WTC11 (cell line): ENCODE measurements at places on chromosomes 13 and 19. TPM values are rescaled to one million over a fixed set of nuclear protein-coding genes. Genes with fewer than 3 reads are reported as not detected.

DNA sequence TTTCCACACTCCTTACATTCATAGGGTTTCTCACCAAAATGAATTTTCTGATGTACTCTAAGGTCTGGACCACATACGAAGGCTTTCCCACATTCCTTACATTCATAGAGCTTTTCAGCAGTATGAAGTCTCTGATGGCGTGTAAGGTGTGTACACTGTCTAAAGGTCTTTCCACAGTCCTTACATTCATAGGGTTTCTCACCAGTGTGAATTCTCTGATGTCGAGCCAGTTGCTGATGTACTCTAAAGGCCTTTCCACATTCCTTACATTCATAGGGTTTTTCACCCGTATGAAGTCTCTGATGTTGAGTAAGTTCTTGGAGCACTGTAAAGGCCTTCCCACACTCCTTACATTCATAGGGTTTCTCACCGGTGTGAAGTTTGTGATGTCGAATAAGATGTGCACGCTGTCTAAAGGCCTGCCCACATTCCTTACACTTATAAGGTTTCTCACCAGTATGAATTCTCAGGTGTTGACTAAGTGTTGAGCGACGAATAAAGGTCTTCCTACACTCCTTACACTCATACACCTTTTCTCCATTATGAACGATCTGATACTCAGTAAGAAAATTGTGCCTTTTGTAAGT is 38.1 kb downstream of the ZFP14 start:
- DNase-seq: no peak

- no peak for DNase-seq
Observed at GRCh38 chr19:10104665-10105508, 1.3 kb upstream of the PPAN start.

- no peak for DNase-seq
Observed at GRCh38 chr13:76813891-76814290, 72.3 kb downstream of the KCTD12 start.

DNA sequence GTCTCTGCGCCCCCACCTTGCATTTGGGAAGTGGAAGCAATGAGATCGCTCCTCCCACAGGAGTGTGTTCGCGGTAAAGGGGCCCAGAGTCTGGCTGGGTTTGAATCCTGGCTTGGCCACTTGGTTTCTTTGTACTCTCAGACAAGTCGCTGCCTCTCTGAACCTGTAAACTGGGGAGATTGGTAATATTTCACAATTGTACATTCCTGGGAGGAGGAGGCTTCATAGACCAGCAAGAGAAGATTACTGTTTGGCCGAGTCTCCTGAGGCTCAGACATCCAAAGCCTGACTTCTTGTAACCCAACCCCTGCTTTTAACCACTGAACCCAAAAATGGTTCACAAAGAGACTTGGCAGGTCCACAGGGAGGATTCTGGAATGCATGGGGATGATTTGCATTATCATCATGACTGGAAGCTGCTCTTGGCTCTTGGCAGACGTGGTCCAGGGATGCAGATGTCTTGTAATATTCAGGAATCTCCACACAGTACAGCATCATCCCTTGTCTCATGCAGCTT is 13.6 kb upstream of the STRN4 start:
- no peak for DNase-seq

GRCh38 chr19:40705362-40705651 is 11.4 kb downstream of the COQ8B start:
- DNase-seq: no peak

DNA sequence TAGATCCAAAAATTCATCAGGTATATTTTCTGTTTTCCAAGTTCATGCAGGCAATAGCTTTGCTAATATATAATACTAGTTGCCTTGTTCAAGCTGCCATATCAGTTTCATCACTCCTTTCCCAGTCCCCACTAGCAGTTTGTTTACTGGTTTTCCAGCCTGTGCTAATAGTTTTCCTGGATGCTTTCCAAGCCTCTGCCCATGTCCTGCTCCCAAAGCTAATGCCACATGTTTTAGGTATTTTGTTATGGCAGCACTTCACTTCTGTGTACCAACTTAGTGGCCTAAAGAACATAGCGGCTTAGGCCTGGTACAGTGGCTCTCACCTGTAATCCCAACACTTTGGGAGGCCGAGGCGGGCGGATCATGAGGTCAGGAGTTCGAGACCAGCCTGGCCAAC is 28.1 kb upstream of the ZNF527 start:
- no peak for DNase-seq

GRCh38 chr13:76668716-76669115 is 217.5 kb downstream of the KCTD12 start:
- no peak for DNase-seq

DNA sequence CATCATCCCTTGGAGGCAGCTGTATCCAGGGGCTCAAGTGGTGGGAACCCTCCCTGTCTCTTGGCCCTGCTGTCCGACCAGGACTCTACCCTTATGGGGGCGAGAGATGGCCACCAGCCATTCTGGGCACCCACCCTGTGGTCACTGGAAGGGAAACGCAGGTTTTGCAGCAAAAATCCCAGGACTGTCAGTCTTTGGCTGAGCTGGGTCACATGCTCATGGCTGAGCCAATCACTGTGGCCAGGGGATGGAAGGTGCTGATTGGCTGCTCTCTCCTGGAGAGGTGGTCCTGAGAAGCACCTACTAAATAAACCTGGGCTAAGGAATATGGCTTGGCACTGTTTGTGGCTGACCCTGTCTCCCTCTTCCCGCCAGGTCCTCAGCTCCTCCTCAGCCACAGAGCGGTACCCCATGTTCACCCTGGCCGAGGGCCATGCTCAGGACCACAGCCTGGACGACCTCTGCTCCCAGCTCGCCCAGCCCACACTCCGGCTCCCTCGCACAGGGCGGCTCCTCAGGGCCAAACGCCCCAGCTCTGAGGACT is 8.9 kb downstream of the ATG4D start:
- DNase-seq: peak; percentile 50

GRCh38 chr19:2631213-2631821 is 71.2 kb downstream of the GNG7 start:
- DNase-seq: no peak

DNA sequence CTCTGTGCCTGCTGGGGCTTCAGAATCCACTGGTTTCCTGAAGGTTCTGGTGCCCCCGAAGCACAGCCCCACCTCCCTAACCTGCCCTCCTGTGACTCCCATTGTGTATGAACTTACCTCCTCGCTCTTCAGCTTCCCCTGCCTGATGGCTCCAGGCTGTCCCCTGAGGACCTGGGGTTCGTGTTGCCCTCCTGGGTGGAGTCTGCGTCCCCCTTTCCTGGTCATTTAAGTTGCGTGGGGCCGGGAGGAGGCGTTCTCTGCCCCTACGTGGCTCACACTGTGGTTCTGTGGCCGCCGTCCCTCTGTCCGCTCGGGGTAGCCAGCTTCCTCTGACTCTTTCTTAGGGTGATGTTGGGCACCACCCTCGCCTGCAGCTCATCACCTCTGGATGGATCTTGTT is 13.9 kb downstream of the TFDP1 start:
- DNase-seq: peak; percentile 6

- no peak for DNase-seq
Observed at GRCh38 chr13:59452189-59452890, 711.4 kb downstream of the DIAPH3 start.

DNA sequence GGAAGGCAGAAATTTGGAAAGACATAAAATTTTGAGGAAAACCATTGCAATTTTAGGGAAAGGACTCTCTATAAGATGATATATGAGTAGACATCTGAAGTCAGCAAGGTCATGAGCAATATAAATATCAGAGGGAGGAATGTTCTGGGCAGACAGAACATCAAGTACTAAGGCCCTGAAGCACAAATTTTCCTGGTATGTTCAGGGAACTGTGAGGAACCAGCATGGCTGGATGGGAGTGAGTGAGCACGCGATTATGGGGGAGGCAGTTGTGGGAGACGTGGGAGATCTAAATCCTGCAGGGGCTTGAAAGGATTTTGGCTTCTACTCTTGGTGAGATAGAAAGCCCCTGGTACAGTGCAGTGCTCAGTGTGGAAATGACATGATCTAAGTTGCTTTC is 112.0 kb downstream of the TBC1D4 start:
- no peak for DNase-seq

DNA sequence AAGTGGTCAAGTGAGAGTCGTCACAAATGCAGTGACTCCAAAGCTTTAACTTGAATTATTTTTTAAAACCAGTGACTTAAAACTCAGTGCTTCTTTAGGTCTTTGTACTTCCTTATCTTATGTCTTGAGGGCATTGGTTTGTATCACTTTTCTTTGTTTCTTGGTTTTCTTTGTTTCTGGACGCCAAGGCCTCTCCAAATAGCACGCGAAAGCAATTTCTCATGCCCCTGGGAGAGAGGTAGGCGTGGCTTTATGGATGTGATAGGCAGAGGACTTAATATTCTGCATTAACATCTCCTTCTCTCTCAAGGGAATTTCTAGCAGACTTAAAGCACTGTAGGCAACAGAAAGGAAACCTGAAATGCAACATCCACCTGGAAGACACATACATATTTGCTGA is 20.6 kb downstream of the UBE2L5 start:
- no peak for DNase-seq

GRCh38 chr19:33638167-33639034 is 16.6 kb downstream of the CHST8 start:
- DNase-seq: no peak

DNA sequence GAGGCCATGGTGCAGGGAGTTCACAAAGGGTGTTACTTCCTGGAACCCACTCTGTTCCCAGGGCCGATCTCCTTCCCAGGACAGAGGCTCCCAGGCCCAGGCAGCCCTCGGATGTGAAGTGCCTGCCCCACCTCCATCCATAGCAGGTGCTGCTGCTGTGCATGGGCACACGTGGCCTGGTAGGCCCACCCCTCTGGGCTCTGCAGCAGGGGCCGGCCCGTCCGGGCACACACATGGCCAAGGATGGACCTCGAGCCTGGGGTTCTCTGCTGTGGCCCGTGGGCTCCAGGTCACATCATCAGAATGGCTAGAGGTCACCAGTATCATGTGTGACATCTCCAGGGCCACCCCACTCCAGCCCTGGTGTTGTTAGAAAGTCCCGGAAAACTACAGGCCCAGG is 71.8 kb downstream of the GADD45B start:
- no peak for DNase-seq

GRCh38 chr19:3469638-3470499 is 10.5 kb downstream of the SMIM24 start:
- DNase-seq: no peak

Gene CTU1
- 8.6 to 10.3 TPM (median 8.9 TPM) in 3 replicates for total RNA-seq

Gene CABP5
- not detected in 3 replicates for total RNA-seq

Gene WTIP
- total RNA-seq: 14.3 to 18.1 TPM (median 16.0 TPM) in 3 replicates

Gene TIMM29
- total RNA-seq: 30.0 to 33.8 TPM (median 32.0 TPM) in 3 replicates

Gene ZNF888
- total RNA-seq: 7.6 to 9.8 TPM (median 7.8 TPM) in 3 replicates

Gene RYR1
- 19.8 to 24.2 TPM (median 21.1 TPM) in 3 replicates for total RNA-seq

Gene ANGPTL4
- total RNA-seq: 1.0 to 2.7 TPM (median 2.2 TPM) in 3 replicates

Gene PSPN
- total RNA-seq: 1.9 to 3.5 TPM (median 2.9 TPM) in 3 replicates
